ENCODE measurements at places on chromosomes 3 and 15. TPM values are rescaled to one million over a fixed set of nuclear protein-coding genes. Genes with fewer than 3 reads are reported as not detected.

MAN2A2 gene
- total RNA-seq, result 162 TPM

ZNF620 gene
- 1.9 TPM for total RNA-seq

ZBED2 gene
- total RNA-seq, result 0.19 TPM

TERC gene
- 12.7 TPM for total RNA-seq

ITIH1 gene
- not detected for total RNA-seq

UBE2E2 gene
- 14.2 TPM for total RNA-seq

ARMC8 gene
- total RNA-seq, result 82.6 TPM

FOXL2NB gene
- total RNA-seq, result not detected

HYKK gene
- 1.6 TPM for total RNA-seq

TOPAZ1 gene
- total RNA-seq, result not detected

ARHGEF26 gene
- 0.08 TPM for total RNA-seq

ZDHHC19 gene
- not detected for total RNA-seq

CPLX3 gene
- total RNA-seq, result 0.19 TPM

RETNLB gene
- not detected for total RNA-seq

GOLGA6L7 gene
- not detected for total RNA-seq

CLEC3B gene
- not detected for total RNA-seq

MCTP2 gene
- 16.5 TPM for total RNA-seq

GOLGA8S gene
- total RNA-seq, result 0.22 TPM

SCAMP2 gene
- 57.2 TPM for total RNA-seq

CDCP1 gene
- not detected for total RNA-seq

ZNF385D gene
- total RNA-seq, result not detected

PLSCR5 gene
- total RNA-seq, result not detected

CAMK2N2 gene
- total RNA-seq, result not detected

ALDH1A2 gene
- total RNA-seq, result not detected

SLCO3A1 gene
- 16.7 TPM for total RNA-seq

NRROS gene
- 4.6 TPM for total RNA-seq

ZCWPW2 gene
- 0.54 TPM for total RNA-seq

ELL3 gene
- total RNA-seq, result 1.1 TPM

SLC7A14 gene
- not detected for total RNA-seq

BOC gene
- total RNA-seq, result not detected
